ENCODE measurements at places on chromosomes 7 and 10.

GRCh38 chr10:102600816-102601215 is 43.5 kb upstream of the TRIM8 start:
- no peak for DNase-seq

- no peak for DNase-seq
These were observed 167.7 kb upstream of the TCF7L2 start for GRCh38 chr10:112782200-112782907.

- no peak for DNase-seq
These were observed 12.8 kb downstream of the BNIP3 start for GRCh38 chr10:131968949-131969348.

DNA sequence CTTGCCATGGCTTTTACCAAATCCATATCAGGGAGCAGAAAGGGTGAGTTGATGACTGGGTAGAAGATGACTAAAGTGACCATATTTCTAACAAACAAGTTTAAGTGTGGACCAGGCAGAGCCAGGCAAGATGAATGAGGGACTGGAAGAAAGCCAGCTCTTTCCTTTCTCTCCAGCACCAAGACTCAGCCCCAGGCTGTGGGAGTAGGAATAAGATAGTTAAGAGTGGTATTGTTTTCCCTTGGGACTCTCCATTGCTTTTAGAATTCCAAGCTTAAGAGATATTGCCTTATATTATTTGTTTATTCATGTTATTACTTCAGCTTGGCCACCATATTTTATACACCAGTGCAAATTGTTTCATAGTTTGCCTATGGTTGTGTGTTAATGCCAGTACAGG is 28.8 kb upstream of the TSPAN33 start:
- no peak for DNase-seq

GRCh38 chr7:107007007-107007891 is 37.3 kb upstream of the PRKAR2B start:
- peak; percentile 93 for DNase-seq

GRCh38 chr10:96984541-96985131 is 152.5 kb downstream of the LCOR start:
- no peak for DNase-seq

- peak; percentile 70 for DNase-seq
These were observed 41.5 kb upstream of the SLC39A12 start for GRCh38 chr10:17910125-17910789.

DNA sequence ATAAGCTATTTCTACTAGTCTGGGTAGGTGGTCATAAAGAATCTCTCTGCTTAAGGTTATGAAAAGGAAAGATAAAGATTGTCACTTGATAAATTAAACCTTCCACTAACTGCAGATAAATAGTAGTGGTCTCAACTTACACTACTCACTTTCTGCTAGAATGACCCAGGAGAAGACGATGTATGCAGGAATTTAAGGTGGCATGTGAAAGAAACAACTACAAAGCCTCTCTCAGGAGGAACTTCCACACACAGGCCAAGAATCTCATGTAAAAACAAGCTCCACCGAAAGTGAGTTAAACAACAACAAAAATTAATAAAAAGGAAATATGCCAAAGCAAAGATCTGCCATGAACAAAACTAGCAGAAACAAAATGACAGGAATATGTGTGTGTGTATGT is 165.4 kb downstream of the CDC14C start:
- DNase-seq, result no peak

DNA sequence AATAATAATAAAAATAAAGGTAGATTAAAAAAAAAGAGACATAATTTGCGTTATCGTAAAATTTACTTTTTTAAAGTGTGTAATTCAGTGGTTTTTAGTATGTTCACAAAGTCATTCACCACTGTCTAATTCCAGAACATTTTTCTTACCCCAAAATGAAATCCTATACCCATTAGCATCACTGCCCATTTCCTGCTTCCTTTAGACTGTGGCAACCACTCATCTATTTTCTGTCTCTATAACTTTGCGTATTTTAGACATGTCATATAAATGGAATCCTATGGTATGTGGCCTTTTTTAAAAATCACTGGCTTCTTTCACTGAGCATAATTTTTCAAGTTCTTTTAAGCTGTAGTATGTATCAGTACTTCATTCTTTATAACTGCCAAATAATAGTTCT is 53.6 kb downstream of the KAT6B start:
- DNase-seq, result no peak

DNA sequence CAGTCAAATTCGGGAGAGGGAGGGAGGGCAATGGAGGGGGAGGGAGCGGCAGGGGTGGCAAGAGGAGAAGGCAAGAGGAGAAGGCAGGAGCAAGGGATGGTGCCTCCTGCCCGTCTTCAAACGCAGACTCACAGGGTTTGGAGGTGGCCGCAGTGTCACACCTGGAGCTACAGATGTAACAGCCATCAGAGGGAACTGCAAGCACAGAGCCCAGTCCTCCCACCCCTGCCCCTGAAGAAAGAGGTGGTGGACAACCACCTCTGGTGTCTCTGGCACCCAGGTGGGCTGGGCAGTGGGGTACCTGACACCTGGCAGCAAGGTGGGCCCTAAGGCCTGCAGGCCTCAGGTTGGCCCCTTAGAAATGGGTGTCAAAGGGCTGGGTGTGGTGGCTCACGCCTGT is 67.0 kb upstream of the SDK1 start:
- no peak for DNase-seq

DNA sequence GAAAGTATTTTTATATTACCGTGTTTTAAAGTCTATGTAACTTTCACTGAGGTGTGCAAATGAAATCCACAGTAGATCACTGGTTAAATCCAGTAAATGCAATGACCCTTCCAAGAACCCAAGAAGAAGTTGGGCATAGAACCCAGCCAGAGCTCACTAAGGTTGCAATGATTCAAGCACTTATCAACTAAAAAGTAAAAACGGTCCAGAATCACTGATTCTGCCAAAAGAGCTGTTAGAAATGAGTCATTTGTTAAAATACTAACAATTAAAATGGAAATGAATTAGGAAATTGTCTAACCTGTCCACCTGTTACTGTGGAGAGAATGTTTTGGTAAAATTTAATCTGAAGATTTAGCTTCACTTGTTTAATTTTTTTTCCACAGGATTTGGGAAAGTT is 74.4 kb downstream of the ANK3 start:
- DNase-seq, result no peak

DNA sequence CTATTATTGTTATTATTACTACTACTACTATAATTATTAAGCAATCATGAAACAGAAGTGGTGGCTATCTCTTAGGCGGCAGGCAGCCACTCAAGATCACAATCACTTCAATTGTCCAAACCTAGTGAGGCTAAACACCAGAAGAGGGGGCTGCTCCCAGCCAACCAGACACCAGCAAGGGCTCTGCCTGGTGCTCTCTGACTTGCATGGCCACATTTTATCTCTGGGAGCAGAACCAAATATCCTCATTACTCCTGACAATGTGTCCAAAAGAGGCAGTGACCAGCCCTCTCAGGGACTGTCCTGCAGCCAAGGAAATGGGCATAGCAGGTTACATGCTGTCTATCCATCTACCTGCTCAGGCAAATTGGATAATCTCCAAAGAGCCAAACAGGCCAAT is 187.4 kb upstream of the PDE1C start:
- peak; percentile 0 for DNase-seq

DNA sequence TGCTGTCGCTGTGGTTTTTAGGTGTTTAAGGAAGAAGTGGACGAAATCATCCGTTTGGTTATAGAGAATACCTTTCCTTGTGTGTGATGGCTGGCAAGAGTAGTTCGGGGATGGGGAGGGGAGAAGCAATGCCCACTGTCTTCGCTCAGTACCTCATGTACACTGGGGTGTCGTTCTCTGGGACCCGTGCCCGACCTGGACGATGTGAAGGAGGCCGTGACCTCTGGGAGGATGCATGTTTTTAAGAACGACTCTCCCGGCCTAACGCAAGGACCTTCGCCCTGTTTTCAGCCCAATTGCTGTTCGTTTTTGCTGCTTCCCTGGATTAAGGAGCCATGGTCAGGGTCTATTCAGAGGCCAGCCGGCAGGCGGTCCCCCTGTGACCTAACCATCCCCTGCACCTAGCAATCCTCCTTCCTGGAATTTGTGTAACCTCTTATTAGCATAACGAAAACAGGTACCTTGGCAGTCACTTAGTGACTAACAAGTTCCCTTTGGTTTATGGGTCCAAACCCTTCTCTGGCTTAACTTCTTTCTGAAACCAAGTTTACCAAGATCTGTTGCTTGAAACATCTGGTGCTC is 1.3 kb downstream of the NFE2L3 start:
- DNase-seq, result peak; percentile 38

All from OCI-M1 (cell line).